ENCODE measurements at places on chromosomes 3 and 15.

DNA sequence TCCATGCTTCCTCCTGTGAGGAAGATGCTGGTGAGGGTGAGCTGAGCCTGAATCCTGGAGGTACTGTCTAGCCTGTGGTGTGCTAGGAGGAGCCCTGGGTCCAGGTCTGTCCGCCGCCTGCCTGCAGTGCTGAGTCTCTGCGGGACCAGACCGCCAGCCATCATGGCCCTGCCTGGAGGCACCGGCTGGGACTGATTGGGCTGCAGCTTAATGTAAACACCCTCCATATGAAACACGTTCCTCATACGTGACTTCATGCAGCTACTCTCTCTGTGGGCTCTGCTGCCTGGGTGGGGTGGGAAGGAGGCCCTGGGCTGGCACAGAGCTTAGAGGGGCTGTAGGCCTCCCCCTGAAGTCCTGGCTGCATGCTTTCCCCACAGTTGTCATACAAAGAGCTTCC lies 67.4 kb downstream of the FBLN2 start:
- H3K4me1 ChIP-seq: no peaks in the 10 kb centered on the region
- no peaks in the 10 kb centered on the region for H3K36me3 ChIP-seq
- no peak overlapping the region for H3K27ac ChIP-seq
- DNase-seq: peak; percentile 28
- no peak overlapping the region for H3K4me3 ChIP-seq

- H3K27me3 ChIP-seq: no peaks in the 10 kb centered on the region
- no peak overlapping the region for H3K4me3 ChIP-seq
- H3K4me1 ChIP-seq: no peaks in the 10 kb centered on the region
- no peak overlapping the region for H3K27ac ChIP-seq
- no peak for DNase-seq
- H3K36me3 ChIP-seq: no peaks in the 10 kb centered on the region
Observed at GRCh38 chr15:35141743-35142471, 56.8 kb upstream of the NANOGP8 start.

DNA sequence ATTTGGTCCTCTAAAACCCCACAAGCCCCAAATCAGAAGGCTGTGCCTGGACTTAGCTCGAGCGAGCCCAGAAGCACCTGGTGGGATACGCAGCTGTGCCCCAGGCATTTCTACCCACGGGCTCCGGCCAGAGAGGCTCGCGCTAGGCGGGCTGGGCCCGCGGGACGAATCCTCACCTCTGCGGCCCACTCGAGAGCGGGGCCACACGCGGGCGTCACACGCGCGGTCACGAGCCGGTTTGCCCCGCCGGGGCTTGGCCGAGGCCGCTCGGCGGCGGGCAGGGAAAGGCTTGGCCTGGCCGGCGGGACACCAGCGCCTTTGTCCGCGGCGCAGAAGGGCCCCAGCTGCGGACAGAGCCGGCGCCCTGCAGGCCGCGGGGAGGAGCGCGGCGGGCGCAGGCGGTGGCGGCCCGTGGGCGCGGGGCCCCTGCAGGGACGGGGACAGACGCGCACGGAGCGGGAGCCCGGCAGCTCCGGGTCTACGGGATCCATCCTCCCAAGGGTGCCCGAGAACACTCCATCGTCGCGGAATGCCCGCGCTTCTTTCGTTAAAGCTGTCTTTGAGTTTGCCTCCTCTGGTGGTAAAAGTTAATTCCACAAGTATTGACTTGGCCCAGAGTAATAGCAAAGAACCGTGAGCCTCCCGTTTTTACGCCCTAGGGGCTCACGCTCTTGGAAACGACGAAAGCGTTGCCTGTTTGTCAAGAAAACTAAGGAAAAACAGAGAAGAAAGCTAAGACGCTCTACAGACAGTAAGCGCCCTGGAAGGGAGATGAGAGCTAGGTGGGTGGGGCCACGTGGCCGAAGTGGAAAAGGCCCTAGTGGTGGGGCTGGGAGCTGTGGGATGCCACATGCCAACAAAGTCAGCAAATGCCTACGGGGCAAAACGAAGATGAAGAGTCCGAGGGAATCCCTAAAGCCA lies 26.4 kb downstream of the TYRO3 start:
- H3K4me1 ChIP-seq: no peaks in the 10 kb centered on the region
- H3K36me3 ChIP-seq: no peaks in the 10 kb centered on the region
- H3K4me3 ChIP-seq: peak overlapping the region; percentile 37
- no peak overlapping the region for H3K27ac ChIP-seq

GRCh38 chr3:72568083-72568482 lies 280.2 kb downstream of the SHQ1 start:
- H3K27ac ChIP-seq: no peak overlapping the region
- H3K36me3 ChIP-seq: no peaks in the 10 kb centered on the region
- no peaks in the 10 kb centered on the region for H3K27me3 ChIP-seq
- no peaks in the 10 kb centered on the region for H3K4me1 ChIP-seq
- no peak for DNase-seq

DNA sequence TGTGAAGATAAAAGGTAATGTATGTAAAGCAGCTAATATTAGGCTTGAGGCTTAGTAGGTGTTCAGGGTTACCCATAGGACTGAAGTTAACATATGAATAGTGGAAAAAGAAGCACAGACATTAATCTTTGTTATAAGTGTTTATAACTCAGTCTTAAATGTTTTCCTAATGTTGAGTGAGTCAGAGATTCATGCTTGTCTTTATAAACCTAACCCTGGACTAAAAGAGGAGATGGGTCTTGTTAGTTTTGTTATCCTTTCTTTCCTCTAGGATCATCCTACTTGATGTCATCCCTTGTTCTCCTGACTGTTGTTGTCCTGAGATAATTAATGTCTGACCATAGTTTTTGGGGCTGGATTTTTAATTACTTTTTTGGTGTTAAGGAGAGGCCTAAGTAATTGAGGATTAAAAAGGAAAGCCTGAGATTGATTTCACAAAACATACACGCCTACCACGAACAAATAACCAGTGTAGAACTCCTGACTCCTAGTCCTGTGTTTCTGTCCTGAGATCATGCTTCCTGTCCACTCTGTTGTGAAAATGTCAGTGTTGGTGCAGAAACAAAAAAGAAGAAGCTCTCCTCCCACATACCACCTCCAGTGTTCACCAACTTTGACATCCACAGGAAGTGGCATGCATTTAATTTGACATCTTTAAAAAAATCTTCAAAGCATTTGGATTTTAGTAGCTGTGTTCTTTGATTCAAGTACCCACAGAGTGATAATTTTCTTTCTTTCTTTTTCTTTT lies 8.4 kb downstream of the MITF start:
- no peak overlapping the region for H3K4me3 ChIP-seq
- H3K27me3 ChIP-seq: no peaks in the 10 kb centered on the region
- no peaks in the 10 kb centered on the region for H3K4me1 ChIP-seq

GRCh38 chr3:100256731-100257151 lies 4.1 kb upstream of the TBC1D23 start:
- no peak overlapping the region for H3K4me3 ChIP-seq
- no peak for DNase-seq
- no peak overlapping the region for H3K27ac ChIP-seq

GRCh38 chr15:25691544-25692430 lies 171.3 kb downstream of the ATP10A start:
- no peak overlapping the region for H3K27ac ChIP-seq
- no peaks in the 10 kb centered on the region for H3K4me1 ChIP-seq
- H3K27me3 ChIP-seq: no peaks in the 10 kb centered on the region
- H3K36me3 ChIP-seq: peaks cover 17% of the 10 kb centered on the region

DNA sequence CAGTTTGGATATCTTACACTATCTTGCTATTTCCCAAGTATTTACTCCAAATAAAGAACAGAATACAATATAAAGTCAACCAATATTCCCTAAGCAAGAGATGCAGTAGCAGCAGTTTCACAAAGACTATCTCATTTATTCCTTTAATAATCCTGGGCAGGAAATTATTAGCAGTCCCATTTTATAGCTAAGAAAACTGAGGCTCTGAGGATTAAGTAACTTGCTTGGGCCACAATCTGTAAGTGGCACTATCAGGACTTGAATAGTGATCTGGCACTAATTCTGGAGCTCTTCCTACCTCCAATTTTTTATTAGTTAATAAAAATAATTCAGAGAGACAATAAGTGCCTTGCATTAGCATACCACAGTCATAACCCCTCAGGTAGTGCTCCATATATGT lies 611.7 kb downstream of the MCTP2 start:
- H3K36me3 ChIP-seq: no peaks in the 10 kb centered on the region
- H3K4me1 ChIP-seq: no peaks in the 10 kb centered on the region

DNA sequence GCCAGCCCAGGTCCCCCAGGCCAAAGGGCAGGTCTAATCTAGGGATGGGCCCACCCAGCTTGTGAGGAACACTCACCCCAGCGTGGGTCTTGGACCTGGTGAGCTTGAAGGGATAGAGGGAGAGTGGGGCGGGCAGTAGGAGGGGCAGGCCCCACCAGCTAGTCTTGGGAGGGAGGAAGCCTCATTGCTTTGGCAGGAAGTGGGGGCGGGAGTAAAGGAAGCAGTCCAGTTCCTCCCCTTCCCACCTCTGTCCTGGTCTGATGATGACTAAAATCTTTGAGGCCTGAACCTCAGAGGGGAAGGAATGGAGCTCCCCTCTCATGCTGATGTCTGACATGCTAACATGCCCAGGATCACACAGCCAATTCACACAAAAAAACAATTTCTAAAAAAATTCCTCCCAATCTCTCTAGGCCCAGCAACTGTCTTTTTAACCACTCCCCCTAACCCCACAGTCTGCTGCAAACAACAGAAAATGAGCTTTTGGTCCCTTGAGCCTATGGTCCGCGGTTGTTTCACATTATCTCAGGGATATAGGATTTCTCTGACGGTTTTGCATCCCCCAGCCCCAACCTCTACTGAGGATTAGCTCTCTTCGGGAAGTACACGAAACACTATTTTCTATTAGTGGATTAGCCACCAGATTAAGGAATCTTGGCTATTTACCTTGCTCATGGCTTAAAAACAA lies 30.7 kb upstream of the DUSP7 start:
- no peak overlapping the region for H3K4me3 ChIP-seq
- peaks cover 11% of the 10 kb centered on the region for H3K4me1 ChIP-seq
- no peaks in the 10 kb centered on the region for H3K36me3 ChIP-seq
- DNase-seq: no peak
- H3K27ac ChIP-seq: no peak overlapping the region
- H3K27me3 ChIP-seq: no peaks in the 10 kb centered on the region
